Brain microvascular endothelial cell (primary cell): ENCODE measurements at places on chromosomes 5 and 9.

DNA sequence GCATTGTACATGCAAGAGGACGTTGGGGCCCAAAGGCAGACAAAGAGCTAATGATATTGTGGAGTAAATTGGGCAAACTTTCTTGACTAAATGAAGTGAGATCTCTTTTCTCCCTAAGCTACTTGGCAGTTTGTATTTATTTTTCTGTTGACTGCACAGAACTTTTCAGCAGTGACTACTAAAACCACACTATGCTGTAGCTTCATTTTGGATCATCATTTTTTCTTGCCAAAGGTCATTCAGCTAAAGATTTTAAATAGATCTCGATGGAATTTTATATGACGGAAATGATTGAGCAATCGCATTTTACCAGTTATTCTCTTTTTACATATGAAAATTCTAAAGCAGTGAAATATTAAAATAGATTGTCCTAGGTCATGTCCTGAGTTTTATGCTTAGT is 286.1 kb upstream of the ACTBL2 start:
- DNase-seq = no peak

DNA sequence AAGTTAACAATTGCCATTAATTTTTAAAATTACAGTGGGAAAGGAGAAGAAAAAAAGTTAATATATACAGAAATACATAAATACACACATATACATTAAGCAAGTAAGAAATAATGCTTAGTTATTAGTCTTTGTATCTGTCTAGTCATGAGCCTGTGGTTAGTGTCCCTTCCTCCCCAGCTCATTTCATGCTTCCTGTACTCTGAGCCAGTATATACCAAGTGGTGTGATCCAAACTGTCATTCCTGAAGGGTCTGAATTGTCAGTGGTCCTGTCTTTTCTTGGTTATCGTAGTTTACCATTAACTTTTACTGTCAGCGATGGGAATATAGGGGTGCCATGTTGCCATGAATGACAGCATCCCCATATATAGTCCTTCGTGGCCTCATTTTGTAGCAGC is 24.2 kb upstream of the STOM start:
- DNase-seq = peak; percentile 17

DNA sequence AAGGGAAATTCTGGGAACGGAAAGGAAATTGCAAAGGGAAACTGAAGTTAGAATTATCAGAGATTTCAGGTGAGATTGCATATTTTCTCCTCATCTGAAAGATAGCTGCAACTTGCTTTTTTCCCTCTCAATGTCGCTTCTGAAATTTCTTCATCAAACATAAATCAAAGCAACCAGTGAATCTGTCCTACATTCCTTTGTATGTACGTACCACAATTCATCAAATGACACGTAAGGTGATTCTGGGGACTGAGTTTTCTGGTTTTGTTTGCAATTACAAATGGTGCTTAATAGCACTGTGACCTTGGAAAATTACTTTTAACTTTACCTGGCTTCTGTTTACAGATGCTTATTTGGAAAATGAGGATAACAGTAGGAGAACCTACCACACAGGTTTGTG is 21.9 kb upstream of the CNOT6 start:
- no peak for DNase-seq

DNA sequence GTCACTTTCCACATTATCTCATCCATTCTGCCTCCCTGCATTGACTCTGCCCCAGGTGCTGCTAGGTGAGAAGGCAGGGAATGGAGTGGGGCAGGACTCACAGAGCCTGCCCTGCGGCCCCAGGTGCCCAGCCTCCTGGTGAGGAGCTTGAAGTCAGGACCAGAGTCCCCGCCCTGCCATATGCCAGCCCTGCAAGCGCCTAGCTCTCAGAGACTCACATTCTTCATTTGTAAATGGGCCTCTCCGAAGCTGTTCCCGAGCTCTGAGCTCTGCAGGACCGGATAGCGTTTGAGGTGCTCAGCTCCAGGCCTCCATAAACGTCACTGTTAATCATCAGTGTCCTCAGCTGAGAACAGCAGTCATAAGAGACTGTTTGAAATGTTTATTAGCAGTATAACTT is 75.1 kb upstream of the STXBP1 start:
- peak; percentile 55 for DNase-seq

- DNase-seq = no peak
Measured at GRCh38 chr5:96816411-96816939, 8.7 kb upstream of the ERAP1 start.

DNA sequence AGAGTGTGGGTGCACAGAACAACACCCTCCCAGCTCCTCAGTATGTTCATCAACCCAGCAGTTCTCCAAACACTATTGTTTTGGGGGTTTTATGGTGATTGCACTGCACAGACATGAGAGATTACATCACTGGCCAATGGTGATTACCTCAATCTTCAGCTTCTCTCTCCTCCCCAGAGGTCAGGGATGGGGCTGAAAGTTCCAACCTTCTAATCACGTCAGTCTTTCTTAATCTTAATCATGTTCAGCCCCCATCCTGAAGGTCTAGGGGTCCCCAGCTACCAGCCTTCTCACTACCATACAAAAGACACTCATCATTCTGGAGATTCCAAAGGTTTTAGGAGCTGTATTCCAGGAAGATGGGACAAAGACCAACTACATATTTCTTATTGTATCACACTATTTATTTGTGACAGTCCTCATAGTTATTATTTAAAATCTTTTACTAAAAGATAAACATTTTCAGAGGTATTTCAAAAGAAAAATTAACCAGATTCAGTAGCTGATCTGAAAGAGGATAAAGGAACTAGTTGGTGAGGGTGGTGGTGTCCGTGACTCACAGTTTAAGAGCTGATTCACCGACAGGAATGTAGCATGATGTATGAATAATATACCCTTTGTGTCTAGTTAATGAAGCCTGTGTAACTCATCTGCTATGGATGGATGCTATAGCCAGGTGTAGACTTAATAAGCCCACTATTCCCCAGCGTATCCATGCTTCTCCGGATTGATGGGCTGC is 35.6 kb downstream of the RASEF start:
- DNase-seq = peak; percentile 92

GRCh38 chr5:108937221-108937620 is 189.5 kb downstream of the FER start:
- no peak for DNase-seq

- no peak for DNase-seq
Measured at GRCh38 chr9:28720746-28721145, 1147.5 kb upstream of the C9orf72 start.

DNA sequence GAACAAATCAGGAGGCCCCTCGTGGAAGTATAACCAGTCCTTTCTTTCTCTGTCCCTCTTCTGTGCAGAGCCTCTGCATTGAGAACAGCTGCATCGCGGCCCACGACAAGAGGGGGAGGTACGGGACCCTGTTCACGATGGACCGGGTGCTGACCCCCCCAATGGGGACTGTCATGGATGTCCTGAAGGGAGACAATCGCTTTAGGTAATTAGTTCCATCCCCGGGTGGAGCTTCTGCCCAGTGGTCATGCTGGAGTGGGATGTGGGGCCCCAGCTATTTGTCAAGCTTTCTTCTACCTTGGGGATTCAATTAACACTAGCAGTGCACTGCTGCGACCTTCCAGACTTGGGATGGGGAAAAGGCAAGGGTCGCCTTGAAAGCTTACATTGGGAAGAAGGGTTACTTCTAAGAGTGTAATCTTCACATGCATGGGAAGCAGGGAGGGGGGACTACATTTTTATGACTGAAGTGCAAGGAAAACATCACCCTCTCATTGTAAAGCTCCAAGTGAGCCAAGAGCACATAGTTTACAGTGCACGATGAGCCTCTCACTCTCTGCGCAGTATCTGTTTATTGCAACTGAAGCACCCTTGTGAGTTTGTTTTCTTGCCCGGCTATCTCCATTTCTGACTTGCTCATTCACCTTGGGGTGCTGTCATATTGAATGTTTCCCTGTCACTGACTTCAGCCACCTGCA is 27.0 kb downstream of the TGFBI start:
- DNase-seq = no peak

DNA sequence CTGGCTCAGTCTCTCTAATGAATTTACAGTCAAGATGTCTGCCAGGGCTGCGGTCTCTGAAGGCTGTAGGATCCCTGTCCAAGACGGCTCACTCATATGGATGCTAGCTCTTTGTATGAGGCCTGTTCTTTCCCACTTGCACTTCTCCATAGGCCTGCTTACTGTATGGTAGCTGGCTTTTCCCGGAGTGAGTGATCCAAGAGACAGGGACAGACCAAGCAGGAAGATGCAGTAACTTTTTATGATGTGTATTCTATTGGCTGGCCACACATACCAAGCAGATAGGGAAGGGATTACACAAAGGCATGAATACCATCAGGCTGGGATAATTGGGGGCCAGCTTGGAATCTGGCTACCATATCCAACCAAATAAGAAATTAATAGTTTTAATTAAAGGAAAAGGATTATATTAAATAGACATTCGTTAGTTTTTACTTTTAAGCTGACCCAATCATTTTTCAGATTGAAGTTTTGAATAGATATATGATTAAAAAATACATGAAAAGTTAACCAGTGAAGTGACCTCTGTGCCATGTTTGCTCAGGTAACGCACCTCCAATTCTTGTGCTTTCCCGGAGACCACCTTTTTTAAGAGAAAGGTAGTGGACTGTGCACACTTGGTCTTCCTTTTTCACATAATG is 20.6 kb downstream of the NSD1 start:
- DNase-seq = no peak
